Glomerular endothelial cell (primary cell): ENCODE measurements at places on chromosomes 11 and 22.

GRCh38 chr11:133705074-133705648 is 140.2 kb downstream of the SPATA19 start:
- DNase-seq = no peak

- no peak for DNase-seq
These were observed 661 bp upstream of the OLFML1 start for GRCh38 chr11:7484645-7485044.

DNA sequence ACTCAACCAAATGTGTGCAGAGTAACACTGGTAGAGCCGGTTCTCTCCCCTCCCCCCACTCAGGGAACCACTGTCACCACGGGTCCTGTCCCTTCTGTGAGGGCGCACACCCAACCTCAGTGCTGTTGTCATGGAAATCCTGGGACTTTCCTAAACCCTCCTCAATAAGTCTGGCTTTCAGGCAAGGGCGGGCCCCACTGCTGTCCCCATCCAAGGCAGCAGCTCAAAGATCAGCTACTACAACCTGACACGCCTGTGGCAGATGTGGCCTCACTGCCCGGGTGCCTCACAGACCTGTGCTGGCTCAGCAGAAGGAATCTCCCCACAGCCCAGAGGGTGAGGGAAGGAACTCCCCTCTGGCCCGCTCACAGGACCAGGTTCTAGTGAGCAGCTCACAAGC is 2.2 kb downstream of the PRODH start:
- no peak for DNase-seq

DNA sequence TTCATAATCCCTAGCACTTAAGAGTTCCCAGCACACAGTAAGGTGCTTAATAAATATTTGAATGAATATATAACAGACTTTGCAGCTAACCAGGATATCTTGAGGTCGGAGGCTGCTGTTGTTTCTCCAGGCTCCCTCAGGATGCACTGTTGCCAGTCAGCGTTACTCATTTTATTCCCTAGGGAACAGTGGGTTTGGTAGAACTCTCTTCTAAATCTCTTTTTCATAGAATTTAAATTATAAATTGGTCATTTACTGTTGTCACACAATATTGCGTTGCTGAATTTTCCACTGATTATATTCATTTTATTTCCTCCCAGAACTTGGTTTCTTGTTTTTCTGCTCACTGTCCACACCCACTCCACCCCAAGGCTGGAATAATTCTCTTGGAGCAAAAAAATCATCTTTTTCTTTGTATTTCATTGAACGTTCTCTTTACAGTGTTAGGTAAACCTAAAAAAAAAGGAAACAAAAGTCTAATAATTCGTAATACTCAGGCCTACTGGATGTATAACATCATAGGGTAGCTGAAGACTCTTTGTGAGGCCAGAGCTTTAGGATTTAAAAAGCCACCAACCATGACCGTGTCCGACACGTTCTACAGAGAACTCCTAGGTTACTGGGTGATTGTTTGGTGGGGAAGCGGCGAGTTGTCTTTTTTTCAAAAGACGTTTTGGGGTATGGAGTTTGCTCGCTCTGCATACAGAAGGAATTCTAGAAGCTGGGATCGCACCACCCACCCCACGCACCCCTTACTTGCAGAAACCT is 766 bp upstream of the CAPRIN1 start:
- DNase-seq = no peak

DNA sequence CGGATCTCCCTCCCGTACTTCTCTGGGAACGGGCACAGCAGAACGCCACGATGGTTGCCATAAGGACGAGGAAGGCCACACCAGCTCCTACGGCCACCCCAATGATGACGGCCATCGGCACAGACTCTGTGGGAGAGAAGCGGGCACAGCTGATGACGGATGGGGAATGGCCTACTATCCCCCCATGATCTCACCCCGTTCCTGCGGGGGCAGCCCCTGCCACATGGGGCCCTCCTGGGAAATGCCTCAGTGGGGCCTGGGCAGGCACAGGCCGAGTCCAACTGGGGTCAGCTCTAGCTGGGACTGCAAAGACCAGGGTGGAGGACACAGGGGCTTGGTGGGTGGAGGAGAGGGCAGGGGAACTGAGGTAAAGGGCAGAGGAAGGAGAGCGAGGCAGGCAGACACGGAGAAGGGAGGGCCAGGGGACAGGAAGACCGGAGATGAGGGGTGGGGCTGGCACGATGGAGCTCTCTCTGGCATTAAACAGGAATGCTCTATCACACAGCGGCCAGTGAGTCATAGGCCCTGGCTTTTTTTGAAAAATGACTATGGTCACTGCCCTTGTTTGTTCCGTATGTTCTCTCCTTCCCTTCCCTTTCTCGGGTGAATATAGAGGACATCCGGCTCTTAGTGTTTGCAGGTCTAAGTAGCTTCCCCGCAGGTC is 76.0 kb downstream of the ST3GAL4 start:
- DNase-seq = peak; percentile 33

DNA sequence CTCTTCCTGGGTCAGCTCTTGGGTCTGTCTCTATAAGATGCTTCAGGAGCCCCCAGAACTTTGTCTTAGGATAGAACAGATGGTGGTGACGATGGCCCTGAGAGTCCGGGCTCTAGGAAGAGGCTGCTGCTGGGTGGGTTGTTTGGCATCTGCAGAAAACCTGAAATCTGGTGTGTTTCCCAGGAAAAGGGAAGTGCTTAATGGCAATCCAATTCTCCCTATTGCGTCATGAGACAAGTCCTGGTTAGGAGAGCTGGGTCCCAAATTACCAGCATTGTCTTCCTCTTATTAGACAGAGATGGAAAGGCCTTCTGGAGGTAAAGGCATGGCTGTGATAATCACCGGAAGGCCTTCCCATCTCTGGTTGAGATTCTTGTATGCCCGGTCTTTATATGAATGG is 48.9 kb upstream of the GRAMD1B start:
- DNase-seq = no peak

- DNase-seq = no peak
These were observed at the start of gene TMEM121B for GRCh38 chr22:17121233-17122195. TSS of gene TMEM121B (minus strand) at chr22:17121360. CDS start at chr22:17121127, 233 bp downstream.

- DNase-seq = no peak
These were observed 4.1 kb downstream of the SLC36A4 start for GRCh38 chr11:93193731-93194130.

DNA sequence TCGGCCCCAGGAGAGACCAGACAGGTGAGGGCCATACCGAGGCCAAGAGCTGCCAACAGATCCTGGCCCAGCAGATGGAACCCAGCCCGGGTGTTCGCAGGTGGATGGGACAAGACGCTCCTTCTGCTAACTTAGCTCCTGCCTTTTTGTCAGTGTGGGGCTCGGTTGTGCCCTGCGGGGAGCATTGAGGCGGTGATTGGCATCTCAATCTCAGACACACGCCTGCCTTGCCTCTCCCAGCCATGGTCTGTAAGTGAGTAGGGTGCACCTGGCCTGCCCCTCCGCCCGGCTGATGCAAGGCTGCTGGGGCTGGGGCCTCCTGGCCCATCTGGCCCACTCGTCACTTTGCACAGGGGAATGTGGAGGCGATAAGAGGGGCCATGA is 350.1 kb downstream of the TBC1D22A start:
- no peak for DNase-seq

DNA sequence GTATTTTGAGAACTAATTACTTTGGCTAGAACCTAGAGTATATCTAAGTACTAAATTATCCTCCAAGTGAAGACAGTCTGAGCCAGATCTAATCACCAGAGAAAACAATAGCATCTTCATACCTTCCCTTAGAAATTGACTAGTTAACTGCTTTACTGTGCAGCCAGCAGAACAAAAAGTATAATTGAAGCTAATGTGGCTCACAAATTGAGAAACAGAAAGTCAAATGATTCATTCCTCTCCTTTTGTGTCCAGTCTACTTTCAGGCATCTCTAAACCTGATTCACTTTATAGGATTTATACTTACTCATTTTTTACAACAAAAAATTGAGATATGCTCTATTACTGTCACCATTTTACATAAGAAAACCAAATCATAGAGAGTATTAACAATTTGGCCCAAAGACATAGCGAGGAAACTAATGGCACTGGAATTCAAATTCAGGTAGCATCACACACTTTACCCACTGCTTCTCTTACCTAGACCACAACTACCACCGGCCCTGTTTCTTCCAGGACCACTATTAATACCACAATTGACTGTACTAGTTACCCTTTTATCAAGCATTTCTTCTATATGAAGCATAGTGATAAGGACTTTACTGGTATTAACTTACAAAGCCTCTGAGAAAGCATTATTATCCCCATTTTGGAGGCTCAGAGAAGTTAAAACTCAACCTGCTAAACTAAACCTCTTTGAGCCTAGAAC is 1402.6 kb upstream of the TENM4 start:
- DNase-seq = no peak

DNA sequence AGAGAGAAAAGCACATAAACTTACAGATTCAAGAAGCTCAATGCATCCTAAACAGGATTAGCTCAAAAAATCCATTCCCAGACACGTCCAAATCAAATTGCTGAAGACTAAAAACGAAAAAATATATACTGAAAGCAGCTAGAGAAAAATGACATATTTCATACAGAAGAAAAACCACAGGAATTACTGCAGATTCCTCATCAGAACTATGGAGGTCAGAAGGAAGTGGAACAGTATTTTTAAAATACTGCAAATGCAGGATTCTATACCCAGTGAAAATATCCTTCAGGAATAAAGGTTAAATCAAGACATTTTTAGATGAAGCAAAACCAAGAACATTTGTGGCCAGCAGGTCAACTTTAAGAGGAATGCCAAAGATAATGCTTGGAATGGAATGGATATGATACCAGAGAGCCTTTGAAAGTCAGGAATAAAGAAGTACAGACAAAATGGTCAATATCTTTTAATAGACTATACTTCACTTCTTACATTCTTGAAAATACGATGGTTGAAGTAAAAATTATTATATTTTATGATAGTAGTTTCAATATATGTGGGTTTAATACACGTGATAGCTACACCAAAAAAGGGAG is 352.9 kb downstream of the CTTN start:
- DNase-seq = no peak

DNA sequence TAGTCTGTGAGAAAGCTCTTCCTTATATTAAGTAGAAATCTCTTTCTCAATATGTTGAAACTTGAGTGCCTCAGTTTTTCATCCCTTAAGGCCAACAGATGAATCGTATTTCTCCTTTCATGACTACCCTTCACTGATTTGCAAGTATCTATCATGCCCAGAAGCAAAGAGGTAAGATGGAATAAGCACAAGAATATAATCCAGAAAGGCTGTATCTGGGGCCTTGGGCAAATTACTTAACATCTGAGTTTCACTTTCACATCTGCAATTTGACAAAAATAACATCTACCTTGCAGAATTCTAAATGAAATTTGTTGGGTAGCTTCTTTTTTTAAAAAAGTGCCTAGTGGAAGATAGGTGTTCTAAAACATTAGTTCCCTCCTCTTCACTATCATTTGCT is 552.4 kb upstream of the ANO5 start:
- DNase-seq = no peak

GRCh38 chr11:96393753-96394348 is 4.0 kb downstream of the JRKL start:
- no peak for DNase-seq

- no peak for DNase-seq
These were observed 437.3 kb upstream of the CADM1 start for GRCh38 chr11:115941481-115941993.

- no peak for DNase-seq
These were observed 534.3 kb upstream of the ARHGAP42 start for GRCh38 chr11:100152766-100153165.

DNA sequence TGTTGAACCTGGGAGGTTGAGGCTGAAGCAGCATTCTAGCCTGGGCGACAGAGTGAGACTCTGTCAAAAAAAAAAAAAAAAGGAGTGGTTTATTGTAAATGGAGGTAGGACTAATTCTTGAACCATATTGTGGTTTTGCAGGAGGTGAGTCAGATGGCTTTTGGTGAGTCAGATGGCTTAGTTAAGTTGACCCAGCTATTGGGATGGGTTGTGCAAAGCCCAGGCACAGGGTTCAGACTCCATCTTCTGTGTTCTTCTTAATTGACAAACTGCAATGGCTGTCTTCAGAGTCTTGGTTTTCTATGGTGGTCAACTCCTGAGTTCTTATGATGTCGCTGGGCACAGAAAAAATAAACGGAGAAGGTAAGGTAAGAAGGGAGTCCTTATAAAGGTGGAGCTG is 182.7 kb downstream of the ADAMTS15 start:
- no peak for DNase-seq

DNA sequence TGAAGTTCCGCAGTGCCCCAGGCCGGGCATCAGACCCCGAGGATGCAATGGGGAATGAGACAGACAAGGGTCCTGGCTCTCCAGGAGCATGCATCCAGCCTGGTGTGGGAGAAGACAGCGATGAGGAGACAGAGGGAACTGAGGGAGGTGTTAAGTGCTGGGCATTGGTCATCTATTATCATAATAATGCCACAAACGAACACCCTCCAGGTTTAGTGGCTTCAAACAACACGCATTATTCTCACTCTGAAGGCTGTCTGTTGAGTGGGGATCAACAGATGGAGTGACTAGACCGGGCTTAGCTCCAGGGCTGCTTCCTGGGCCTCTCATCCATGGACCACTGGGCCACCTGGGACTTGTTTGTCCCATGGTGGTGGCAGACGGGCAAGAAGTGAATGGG is 48.6 kb downstream of the MCM5 start:
- no peak for DNase-seq

DNA sequence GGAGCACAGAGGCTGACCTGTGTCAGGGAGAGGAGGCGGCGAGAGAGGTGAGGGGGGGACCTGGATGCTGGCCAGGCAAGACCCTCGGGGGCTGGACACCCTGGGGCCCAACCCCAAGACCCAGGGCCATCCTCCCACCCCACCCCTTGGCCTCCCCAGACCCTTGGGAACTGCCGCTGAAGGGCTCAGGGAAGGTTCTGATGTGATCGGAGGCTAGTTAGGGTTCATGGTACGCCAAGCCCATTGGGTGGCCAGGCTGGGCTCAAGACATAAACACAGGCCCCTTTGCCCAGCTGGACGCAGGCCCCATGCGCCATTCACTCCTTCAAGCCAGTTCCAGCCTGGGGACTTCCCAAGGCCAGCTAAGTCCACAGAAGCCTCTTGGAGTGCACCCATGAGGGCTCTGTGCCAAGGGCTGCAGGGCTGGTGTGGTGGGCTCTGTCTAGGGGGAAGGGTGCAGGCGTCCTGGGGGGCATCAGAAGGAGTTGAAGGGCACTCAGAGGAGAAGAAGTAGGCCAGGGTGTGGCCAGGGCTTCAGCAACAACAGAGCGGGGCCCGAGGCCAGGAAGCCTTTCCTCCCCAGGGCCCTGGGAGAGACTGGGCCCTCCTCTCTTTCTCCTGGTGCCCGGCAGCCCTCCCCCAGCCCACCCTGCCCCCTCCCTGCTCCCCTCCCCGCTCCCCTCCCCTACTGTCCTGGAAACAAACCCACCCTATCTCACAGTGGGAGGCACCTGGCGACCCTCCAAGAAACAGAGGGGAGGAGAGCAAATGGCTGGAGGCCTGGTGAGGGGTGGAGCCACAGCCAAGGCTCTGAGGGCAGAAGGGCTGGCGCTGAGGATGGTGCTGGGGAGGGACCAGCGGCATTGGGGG is 12.9 kb downstream of the TSPAN32 start:
- DNase-seq = no peak

GRCh38 chr11:47259232-47259977 is 1.6 kb downstream of the NR1H3 start:
- DNase-seq = no peak

- DNase-seq = no peak
These were observed 804.3 kb downstream of the OPCML start for GRCh38 chr11:132728026-132728425.
